Activated naive CD4-positive, alpha-beta T cell (primary cell): ENCODE measurements at places on chromosomes 7 and 10.
A peak's percentile ranks its signal among the peaks of the same experiment; 100 is the strongest.

DNA sequence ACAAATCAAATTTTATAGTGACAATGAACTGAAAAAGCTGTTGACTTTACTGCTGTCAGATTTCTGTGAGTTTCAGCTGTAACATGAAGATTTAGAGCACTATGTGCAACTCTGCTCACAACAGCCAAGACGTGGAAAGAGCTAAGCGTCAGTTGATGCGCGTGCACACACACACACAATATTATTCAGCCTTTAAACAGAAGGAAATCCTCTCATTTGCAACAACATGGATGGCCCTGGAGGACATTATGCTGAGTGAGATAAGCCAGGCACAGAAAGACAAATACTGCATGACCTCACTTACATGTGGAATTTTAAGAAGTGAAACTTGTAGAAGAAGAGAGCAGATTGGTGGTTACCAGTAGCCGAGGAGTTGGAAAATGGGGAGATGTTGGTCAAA lies 82.8 kb upstream of the FRMD4A start:
- no peak for DNase-seq

- DNase-seq, result no peak
Observed at GRCh38 chr7:2689343-2689847, 1.4 kb downstream of the AMZ1 start.

DNA sequence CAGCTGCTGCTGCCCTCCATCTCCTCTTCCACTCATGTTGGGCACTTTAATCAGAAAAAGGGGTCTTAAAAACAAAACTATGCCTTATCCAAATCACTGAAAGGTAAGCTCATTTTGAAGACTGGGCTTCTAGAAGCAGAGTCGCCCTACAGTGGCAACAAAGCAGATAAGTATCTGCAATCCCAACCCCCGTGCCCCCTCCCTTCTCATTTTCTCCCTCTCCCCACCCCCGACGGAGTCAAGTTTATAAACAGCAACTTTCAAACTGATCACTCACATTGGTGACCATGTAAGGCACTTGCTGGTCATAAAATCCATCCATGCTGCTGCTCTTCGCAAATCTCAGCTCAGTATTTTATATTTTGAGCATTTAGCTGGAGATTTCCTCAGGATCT lies 738 bp downstream of the ETV1 start:
- DNase-seq, result no peak

GRCh38 chr7:3650844-3651243 lies 349.8 kb downstream of the SDK1 start:
- no peak for DNase-seq

DNA sequence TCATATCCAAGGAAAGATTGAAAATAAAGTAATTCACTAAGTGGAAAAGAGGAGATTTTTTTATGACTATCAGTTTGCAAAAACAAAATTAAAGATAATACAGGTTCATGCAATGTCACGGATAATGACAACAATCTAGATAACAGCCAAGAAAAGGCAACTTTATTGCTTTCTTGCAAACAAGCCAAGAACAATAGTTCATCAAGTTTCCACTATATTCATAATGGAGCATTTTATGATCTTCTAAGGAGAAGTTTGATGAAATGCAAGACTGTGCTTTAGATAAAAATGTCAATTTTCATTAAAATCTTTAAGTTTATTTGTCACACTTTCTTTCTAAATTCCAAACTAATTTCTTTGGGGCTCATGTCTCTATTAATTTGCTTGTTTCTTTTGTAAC lies 53.9 kb upstream of the NRP1 start:
- no peak for DNase-seq

DNA sequence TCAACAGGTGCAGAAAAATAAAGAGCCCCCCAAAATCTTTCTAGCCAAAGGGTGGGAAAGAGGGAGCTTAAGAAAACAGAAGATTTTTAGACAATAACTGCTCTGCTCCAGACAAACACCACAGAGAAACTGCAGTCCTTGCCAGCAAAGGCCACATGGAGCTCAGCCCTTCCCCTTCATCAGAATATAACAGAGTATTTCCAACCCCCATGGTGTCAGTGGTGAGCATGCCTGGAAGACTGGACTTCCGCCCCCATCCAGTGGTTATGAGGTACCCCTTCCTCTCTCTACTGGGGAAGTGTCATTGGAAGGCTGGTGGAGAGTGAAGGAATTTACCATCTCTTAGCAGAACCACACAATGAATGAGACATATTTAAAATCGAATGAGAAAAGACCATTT lies 1007.3 kb upstream of the CELF2 start:
- DNase-seq, result no peak

- peak; percentile 9 for DNase-seq
Observed at GRCh38 chr10:89029785-89030437, 39.3 kb downstream of the FAS start.

DNA sequence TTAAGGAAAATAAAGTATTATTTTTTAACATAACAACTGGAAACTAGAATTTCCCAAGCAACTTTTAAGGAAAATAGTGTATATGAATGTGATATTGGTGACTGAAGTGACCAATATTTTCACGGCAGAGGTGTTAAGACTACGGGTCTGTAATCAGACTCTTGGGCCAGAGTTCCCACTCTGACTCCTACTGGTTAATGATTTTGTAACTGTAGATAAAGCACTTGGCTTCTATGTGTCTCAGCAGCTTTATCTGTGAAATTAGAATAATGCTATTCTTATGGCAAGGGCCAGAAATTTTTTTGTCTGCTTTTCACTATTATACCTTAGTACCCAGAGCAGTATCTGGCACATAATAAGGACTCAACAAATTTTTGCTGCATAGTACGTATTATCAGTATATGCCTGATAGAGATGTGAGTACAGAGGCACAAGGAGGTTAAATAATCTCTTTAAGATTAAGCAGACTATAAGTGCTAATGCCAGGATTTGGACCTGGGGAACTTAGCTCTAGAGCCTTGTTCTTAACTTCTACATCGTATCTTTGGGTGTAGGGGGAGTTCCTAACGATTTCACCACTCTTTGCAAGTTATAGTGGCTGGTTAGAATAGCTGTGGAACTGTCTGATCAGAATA lies 186.1 kb upstream of the SLC26A5 start:
- no peak for DNase-seq
